Activated naive CD8-positive, alpha-beta T cell treated with anti-CD3 and anti-CD28 coated beads, Interleukin-2, amount 10 ng/mL, durations not matched to agents 7 days and 5 days (primary cell): ENCODE measurements at places on chromosomes 4 and X.

DNA sequence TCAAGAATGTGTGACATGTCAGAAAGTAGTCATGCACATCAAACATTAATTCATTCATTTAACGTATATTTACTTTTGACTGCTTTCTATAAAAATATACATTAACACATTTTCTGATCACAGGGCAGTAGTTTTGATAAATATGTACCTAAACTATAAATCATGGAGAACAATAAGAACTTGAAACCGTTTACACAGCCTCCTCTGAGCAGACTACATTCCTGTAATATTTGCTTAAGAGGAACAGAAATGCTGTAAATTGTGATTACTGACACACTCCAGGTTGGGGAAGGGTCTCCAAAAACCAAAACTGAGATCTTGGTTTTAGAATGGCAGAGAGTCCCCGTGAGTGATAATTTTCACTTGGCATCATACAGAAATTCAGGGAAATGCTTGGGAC lies 120.7 kb upstream of the PPARGC1A start:
- no peak overlapping the region for H3K27ac ChIP-seq
- no peaks in the 10 kb centered on the region for H3K4me1 ChIP-seq
- H3K27me3 ChIP-seq, result no peaks in the 10 kb centered on the region

GRCh38 chr4:10715135-10715534 lies 30.6 kb upstream of the CLNK start:
- H3K36me3 ChIP-seq, result no peaks in the 10 kb centered on the region
- no peak overlapping the region for H3K4me3 ChIP-seq
- no peaks in the 10 kb centered on the region for H3K4me1 ChIP-seq
- peaks cover 9% of the 10 kb centered on the region for H3K27me3 ChIP-seq
- H3K27ac ChIP-seq, result no peak overlapping the region

- H3K27ac ChIP-seq, result no peak overlapping the region
- no peak for DNase-seq
- peaks cover 41% of the 10 kb centered on the region for H3K4me1 ChIP-seq
- H3K4me3 ChIP-seq, result peak overlapping the region; percentile 41
- peaks cover 5% of the 10 kb centered on the region for H3K27me3 ChIP-seq
Observed at GRCh38 chr4:147794314-147794680, 62.4 kb downstream of the ARHGAP10 start.

GRCh38 chr4:120812216-120812615 lies 110.3 kb downstream of the PRDM5 start:
- H3K4me1 ChIP-seq, result peaks cover 5% of the 10 kb centered on the region
- H3K27ac ChIP-seq, result no peak overlapping the region
- no peaks in the 10 kb centered on the region for H3K27me3 ChIP-seq
- peaks cover 2% of the 10 kb centered on the region for H3K36me3 ChIP-seq

DNA sequence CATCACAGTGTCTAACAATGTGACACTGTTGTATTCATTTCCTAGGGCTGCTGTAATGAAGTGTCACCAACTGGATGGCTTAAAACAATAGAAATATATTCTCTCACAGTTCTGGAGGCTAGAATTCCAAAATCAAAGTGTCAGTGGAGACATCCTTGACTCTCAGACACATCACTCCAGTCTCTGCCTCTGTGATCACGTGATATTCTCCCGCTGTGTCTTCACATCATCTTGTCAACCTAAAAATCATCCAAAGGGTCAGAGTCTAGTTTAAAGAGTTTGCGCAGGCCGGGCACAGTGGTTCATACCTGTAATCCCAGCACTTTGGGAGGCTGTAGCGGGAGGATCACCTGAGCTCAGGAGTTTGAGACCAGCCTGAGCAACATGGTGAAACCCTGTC lies 36.6 kb upstream of the HPSE start:
- peaks cover 1% of the 10 kb centered on the region for H3K36me3 ChIP-seq
- peaks cover 18% of the 10 kb centered on the region for H3K4me1 ChIP-seq
- peaks cover 3% of the 10 kb centered on the region for H3K27me3 ChIP-seq
- no peak for DNase-seq
- H3K27ac ChIP-seq, result no peak overlapping the region
- H3K4me3 ChIP-seq, result no peak overlapping the region
